Activated naive CD4-positive, alpha-beta T cell treated with anti-CD3 and anti-CD28 coated beads, Interleukin-2, amount 10 ng/mL, durations not matched to agents 5 hours and 36 hours (primary cell): ENCODE measurements at places on chromosomes 7 and 10. TPM values are rescaled to one million over a fixed set of nuclear protein-coding genes. Genes with fewer than 3 reads are reported as not detected.

The NPY4R gene
- total RNA-seq: not detected

The PPP1R17 gene
- not detected for total RNA-seq

The DEPP1 gene
- 0.35 TPM for total RNA-seq

The KIF11 gene
- 62.5 TPM for total RNA-seq

The PAPOLB gene
- total RNA-seq: not detected

The IQUB gene
- total RNA-seq: 0.10 TPM

The COL13A1 gene
- total RNA-seq: not detected

The HOXA6 gene
- total RNA-seq: not detected

The FLNC gene
- total RNA-seq: not detected

The H2BK1 gene
- total RNA-seq: 0.88 TPM

The KIF20B gene
- total RNA-seq: 49.4 TPM

The PIK3AP1 gene
- total RNA-seq: 2.6 TPM

The EGR2 gene
- 2.8 TPM for total RNA-seq

The ANKRD61 gene
- total RNA-seq: not detected

The CDHR1 gene
- total RNA-seq: 0.30 TPM

The FBXL13 gene
- total RNA-seq: 0.65 TPM

The VWA2 gene
- not detected for total RNA-seq

The C7orf57 gene
- total RNA-seq: not detected

The ADIRF gene
- total RNA-seq: not detected

The CTAGE6 gene
- 1.8 TPM for total RNA-seq

The SEMA3A gene
- total RNA-seq: 3.9 TPM

The FAM13C gene
- not detected for total RNA-seq

The NFE2L3 gene
- total RNA-seq: 14.2 TPM

The PNLIPRP2 gene
- total RNA-seq: not detected

The LRGUK gene
- total RNA-seq: 0.19 TPM

The HOXA4 gene
- total RNA-seq: not detected

The PDE1C gene
- not detected for total RNA-seq

The BMPER gene
- total RNA-seq: not detected

The NKX2-3 gene
- total RNA-seq: not detected

The ZNF862 gene
- total RNA-seq: 39.6 TPM

The NUTM2A gene
- 0.43 TPM for total RNA-seq

The NUTM2E gene
- total RNA-seq: 0.12 TPM

The TACR2 gene
- not detected for total RNA-seq

The FKBP9 gene
- total RNA-seq: 0.75 TPM

The TMEM213 gene
- 0.26 TPM for total RNA-seq

The FAM20C gene
- 1.3 TPM for total RNA-seq

The TMEM184A gene
- total RNA-seq: not detected

The CTAGE8 gene
- total RNA-seq: 1.6 TPM

The TBC1D12 gene
- 0.10 TPM for total RNA-seq
